ENCODE measurements at places on chromosomes 2 and 18.

DNA sequence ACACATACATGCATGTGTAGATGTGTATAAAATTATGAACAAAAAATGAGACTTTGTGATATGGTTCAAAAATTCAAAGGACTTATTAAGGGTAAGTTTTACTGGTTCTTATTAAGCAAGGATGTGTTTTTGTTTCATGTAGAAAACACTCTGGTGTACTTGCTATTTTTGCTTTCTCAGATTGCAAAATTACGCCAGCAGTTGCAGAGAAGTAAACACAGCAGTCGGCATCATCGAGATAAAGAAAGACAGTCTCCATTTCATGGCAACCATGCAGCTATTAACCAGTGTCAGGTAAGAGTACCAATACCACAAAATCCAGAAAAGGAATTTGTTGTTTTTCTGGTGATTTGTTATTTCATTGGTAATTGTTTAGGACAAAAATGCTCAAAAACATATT lies 91.3 kb downstream of the FAM117B start:
- DNase-seq = no peak

- DNase-seq = no peak
Observed at GRCh38 chr2:17626986-17627385, 86.5 kb downstream of the VSNL1 start.

DNA sequence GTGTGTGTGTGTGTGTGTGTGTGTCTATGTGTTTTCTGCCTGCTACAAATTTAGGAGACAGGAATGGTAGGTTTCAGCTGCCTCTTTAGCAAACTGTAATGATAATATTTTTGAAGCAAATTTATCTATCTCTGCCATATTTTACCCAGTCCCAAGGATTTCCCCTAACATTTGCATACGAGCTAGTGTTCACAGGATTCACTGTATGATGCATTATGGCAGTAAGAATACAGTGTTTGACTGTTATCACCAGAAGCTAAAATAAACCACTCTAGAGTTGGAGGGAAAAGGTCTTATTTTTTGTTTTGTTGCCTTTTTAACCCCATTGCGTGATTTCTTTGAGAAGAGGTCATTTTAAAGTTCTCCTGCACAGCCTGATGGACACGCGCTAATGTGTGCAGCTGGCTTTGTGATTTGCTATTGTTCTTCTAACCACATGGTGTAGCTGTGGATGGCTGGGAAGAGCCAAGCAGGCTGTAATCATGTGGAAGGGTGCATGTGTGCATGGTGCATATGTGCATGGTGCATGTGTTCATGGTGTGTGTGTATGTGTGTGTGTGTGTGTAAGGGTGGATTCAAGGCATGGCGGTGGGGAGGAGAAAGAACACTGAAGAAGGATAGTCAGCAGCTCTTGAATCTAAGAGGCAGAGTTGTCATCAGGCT lies 62.4 kb downstream of the PLB1 start:
- no peak for DNase-seq

DNA sequence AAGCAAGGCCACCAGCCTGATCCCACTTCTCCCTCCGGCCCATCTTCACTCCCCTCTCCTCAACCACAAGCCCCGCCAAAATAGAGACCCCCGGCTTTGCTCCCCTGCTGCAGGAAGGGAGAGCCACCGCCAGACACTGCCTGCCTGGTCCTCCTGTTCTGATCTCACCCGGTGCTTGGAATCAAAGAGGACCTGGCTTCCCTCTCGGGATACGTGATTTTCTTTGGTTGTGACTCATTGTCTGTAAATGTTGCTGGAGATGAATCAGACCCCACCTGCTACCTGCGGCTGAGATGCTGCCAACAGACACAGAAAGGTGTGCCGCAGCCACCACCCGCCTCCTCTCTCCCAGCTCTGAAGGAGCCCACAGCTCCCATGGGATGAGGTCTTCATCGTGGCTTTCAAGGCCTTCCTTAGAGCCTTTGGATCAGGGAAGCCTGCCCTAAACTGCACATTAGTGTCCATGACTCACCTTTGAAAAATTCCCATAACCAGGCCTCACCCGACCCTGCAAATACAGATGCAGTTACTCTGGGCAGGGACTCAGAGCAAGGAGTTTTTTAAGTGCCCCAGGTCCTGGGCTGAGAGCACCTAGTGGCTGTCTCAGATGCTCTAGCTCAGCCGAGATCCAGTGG lies 79.4 kb upstream of the ZNF532 start:
- DNase-seq = peak; percentile 80

- DNase-seq = no peak
Observed at GRCh38 chr18:77020561-77020960, 112.0 kb downstream of the MBP start.

DNA sequence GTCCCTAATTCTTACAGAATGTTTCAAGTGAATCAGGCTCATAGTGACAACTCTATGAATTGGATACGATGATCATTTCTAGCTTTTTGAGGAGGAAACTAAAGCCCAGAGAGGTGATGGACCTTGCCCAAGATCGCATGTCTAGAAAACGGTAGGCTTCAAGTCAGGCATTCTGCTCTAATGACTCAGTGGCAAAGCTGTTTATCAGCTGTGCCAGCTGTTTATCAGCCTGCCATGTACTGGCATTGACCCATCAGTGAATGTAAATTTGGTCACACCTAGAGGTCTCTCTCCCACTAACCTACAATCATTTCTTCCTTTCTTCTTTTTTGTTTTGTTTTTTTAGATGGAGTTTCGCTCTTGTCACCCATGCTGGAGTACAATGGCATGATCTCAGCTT lies 6.1 kb upstream of the DAW1 start:
- DNase-seq = no peak

GRCh38 chr2:29983308-29983707 lies 61.9 kb upstream of the ALK start:
- no peak for DNase-seq

- peak; percentile 38 for DNase-seq
Observed at GRCh38 chr18:7488571-7488970, 78.5 kb upstream of the PTPRM start.

GRCh38 chr2:24787532-24787931 lies 5.7 kb downstream of the PTRHD1 start:
- no peak for DNase-seq

DNA sequence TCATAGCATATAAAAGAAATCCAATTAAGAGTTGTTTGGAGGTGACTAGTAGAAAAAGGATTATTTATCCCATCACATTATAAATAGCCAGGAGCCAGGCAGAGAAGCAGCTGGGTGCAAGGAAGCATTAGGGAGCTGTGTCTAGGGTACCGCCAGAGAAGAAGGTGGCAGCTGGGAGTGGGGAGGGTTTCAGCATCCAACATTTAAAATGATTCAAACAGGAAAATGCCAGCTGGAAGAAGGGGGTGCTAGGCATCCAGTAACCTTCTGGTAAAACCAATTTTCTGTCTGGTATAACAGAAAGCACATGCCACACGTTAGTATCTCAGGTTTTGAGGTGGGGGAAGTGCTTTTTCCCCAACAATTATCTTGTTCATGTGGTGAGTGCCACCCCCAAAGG lies 452.4 kb downstream of the ZEB2 start:
- no peak for DNase-seq

GRCh38 chr18:31049189-31049588 lies 6.6 kb upstream of the DSC3 start:
- DNase-seq = peak; percentile 50

GRCh38 chr18:44799907-44800421 lies 119.3 kb downstream of the SETBP1 start:
- no peak for DNase-seq

DNA sequence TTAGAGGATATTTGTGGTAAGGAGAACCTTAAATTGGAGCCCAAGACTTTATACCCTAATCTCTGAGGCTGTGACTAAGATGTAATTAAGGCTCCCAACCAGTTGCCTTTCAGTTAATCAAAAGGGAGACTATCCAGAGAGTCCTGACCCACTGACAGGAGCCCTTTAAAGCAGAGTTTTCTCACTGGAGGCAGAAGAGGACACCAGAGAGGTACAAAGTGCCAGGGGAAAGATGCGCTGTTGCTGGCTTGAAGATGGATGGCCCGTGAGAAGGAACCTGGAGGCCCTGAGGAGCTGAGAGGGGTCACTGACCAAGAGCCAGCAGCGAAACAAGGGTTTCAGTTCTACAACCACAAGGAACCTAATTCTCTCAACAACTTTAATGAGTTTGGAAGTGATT lies 137.3 kb downstream of the TMEM131 start:
- DNase-seq = no peak

DNA sequence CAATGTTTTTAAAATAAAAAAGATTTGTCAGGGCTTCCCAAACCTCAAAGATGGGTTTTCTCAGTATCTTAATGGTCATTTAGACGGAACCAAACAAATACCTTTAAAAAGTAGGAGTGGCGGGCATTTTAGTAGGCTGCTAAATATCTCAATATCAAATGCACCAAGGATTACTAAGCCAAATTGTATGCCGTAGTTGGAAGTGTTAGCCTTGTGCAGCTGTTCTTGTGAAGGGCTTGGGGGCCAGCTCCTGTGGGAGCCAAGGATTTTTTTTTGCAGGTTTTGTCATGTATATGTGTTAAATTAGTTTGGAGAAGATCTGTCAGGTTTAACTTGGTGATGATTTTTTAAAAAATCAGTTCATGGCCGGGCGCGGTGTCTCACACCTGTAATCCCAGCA lies 52.1 kb downstream of the ACTR2 start:
- DNase-seq = no peak

- no peak for DNase-seq
Observed at GRCh38 chr2:19723021-19723420, 178.8 kb downstream of the TTC32 start.

DNA sequence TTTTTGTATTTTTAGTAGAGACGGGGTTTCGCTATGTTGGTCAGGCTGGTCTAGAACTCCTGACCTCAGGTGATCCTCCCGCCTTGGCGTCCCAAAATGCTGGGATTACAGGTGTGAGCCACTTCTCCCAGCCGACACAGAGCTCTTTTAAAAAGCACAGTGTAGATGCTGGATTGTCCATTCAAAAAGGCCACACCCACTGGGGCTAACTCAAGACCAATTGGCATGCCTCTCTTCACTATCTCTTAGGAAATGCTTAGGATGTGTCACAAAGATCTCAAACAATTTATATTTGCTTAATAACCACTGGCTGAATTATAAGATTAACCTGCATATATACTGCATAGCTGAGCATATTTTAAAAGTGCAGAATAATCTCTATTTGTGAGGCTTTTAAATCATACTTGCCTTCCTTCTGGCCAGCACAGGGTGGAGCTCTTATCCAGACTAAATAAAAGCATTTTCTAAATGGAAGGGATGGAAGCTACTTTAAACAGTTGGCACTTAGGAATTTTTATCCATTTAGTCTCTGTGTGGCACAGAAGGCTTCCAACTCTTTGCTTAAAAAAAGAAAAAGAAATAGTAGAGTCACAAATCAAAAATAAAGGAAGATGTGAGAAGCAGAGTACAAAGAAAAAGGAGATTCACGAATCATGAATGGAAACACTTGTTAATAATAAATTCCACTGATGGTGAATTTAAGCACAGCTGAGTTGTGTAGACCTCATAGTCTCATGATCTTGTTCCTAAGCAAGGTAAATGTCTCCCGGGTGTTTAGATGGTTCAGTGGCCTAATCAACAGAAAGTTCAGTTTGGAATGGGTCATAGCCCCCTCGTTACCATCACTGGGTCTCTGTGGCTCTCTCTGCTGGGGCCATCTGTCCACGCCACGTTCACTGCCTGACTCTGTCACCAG lies 22.4 kb downstream of the CRYGD start:
- peak; percentile 56 for DNase-seq

DNA sequence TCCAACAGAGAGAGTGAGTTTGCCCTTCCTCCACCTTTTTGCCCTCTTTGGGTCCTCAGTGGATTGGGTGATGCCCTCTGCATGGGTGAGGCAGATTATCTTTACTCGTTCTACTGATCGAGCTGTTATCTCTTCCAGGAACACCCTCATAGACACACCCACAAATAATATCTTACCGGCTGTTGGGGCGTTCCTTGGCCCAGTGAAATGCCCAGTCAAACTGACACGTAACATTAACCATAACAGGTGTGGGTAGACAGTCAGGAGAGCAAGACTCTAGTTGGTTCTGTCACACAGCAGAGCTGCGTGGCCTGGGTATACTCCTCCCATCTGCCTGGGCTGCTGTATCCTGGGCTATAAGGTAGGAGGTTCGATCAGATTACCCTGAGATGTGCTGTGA lies 144.1 kb downstream of the AGAP1 start:
- no peak for DNase-seq

DNA sequence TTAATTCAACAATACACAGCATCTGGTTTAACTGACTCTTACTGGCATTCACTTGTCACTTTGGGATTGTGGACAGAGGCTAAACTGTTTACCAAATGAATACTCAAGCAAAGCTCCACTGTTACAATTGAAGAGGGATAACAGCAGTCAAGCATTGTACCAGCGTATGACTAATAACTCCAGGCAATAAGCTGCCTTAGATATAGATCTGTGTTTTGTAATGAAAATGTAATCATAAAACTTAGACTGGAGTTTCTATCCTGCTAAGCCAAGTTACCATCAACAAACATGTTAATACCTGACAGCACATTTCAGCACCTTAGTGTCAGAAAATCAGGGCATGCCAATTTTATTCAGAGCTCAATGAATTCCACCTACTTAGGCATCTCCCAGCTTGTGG lies 889.5 kb downstream of the EPHA4 start:
- no peak for DNase-seq

DNA sequence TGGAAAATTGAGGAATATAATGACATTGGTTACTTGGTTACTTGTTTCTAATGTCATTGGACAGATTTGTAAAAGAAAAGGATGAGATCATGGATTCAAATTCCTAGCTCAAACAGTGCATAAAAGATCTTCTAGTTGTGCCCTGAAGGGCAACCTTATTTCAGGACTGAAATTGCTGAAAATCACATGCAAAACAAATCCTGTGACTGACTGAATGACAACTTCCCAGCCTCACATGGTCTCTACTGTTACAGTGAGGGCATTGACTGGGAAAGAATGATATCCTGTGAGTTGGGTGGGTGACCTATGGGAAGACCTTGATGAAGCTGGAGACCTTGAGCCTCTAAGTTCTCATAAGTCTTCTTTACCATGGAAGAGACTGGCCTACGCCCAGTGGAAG lies 90.4 kb upstream of the HAAO start:
- DNase-seq = no peak

GRCh38 chr2:158740127-158740526 lies 55.0 kb upstream of the DAPL1 start:
- no peak for DNase-seq

- no peak for DNase-seq
Observed at GRCh38 chr18:42514512-42514911, 559.5 kb downstream of the PIK3C3 start.

- no peak for DNase-seq
Observed at GRCh38 chr2:64145119-64145518, 899 bp upstream of the PELI1 start.

GRCh38 chr18:57131101-57131500 lies 15.8 kb upstream of the BOD1L2 start:
- DNase-seq = no peak

DNA sequence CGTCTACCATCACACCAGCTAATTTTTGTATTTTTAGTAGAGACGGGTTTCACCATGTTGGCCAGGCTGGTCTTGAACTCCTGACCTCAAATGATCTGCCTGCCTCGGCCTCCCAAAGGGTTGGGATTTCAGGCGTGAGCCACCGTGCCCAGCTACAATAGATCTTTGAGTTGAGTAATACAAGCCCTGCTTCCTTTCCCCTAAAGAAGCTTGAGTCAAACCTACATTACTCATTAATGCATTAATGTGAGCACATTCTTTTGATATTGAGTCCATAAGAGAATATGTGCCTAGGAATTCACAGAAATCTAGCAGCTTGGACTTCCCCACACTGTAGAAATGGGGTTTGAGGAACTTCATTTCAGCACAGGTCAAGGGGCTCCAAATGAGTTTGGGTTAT lies 39.6 kb downstream of the PSMG2 start:
- DNase-seq = no peak
